Stimulated activated CD4-positive, alpha-beta T cell treated with anti-CD3 and anti-CD28 coated beads, TNF-alpha, amount 100 ng/mL, for 1 hour (primary cell): ENCODE measurements at places on chromosomes 16 and 17.

DNA sequence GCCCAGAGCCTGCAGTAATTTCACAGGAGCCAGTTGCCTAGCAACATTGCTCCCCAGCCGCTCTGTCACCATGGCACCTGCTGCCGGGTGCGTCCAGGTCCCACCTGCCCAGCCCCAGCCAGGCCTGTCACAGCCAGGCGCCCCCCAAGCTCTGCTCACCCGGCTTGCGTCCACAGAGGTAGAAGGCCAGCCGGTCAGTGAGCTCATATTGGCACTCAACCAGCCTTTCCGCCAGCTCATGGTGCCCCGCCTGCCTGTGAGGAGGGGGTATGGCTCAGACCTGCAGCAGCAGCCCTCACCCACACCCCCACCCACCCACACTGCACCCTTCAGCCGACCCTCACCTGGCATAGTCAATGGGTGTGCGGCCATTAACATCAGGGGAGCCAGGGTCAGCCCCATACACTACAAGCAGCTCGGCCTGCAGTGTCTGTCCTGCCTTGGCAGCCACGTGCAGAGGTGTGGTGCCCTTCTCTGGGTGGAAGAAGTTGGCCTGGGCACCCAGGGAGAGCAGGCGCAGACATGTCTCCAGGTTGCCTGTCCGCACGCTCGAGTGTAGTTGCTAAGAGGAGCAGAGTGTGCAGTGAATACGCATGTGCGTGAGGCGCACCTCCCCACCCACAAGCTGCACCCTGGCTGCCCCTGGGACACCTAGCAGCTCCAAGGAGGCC lies 7.7 kb downstream of the GIT1 start:
- no peak for DNase-seq

GRCh38 chr16:88483392-88483641 lies 30.2 kb downstream of the ZFPM1 start:
- DNase-seq = no peak

GRCh38 chr17:75418531-75418930 lies 13.1 kb upstream of the GRB2 start:
- no peak for DNase-seq

DNA sequence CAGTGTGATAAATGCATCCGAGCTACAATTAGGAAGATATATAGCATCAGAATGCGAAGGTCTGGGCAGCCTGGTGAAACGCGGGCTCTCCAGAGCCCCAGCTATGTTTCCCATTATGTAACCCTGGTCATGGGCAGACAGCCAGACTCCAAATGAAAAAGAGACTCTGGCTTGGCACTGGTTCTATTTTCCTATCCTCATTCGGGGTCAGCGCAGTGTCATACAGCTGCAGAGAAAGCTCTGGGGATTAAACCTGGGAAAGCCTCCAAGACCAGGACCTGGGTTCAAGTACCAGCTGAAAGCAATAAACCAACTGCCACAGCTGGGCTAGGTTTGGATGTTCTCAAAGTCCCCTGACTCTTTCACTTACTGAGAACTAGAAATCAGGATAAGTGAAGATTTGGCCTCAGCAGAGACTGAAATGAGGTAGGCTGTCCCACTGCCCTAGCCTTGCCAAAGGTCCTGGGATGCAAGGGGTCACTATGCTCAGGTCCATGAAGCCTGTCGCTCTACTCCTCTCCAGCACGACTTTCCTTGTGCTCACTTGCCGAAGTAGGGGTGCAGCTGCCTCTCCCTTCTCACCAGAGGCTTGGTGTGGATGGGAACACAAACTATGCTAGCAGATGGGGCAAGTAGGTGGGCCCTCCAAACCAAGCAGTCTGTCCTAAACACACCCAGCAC lies 123.8 kb downstream of the SMG6 start:
- DNase-seq = no peak

- DNase-seq = peak; percentile 7
These were observed 20.9 kb upstream of the CLEC18A start for GRCh38 chr16:69930117-69930776.

GRCh38 chr16:23527961-23528643 lies 17.8 kb upstream of the GGA2 start:
- no peak for DNase-seq

- DNase-seq = no peak
These were observed 107.3 kb upstream of the MAF start for GRCh38 chr16:79707876-79708275.

GRCh38 chr16:62816971-62817519 lies 780.8 kb upstream of the CDH8 start:
- DNase-seq = no peak

DNA sequence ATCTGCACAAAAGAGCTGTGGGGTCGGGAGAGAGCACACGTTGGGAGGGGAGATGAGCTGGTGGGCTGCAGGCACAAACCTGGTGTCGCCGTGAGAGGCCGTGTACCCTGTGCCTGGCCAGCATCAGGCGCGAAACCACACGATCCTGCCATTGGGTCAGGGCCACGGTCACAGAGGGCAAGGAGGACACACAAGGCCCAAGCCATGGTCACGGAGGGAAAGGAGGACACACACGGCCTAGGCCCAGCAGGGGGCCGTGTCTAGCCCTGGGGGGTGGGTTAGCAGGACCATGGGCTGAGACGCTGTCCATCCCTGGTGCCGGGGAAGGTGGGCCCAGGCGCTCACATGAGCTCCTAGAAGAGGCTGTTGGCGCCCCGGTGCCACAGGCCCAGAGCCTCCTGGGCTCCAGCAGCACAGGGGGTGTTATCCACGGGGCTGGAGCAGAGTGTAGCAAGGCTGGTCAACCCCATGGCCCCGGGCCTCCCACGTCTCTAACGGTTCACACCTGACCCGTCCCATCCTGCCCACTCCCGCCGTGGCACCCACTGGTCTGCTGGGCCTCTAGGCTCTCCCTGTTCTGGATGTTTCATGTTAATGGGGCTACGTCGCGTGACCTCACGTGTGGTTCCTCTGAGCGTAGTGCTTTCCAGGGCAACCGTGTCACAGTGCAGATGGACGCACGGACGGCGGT lies 7.5 kb upstream of the CCDC154 start:
- no peak for DNase-seq

GRCh38 chr16:28110074-28110473 lies 46.6 kb upstream of the GSG1L start:
- no peak for DNase-seq

DNA sequence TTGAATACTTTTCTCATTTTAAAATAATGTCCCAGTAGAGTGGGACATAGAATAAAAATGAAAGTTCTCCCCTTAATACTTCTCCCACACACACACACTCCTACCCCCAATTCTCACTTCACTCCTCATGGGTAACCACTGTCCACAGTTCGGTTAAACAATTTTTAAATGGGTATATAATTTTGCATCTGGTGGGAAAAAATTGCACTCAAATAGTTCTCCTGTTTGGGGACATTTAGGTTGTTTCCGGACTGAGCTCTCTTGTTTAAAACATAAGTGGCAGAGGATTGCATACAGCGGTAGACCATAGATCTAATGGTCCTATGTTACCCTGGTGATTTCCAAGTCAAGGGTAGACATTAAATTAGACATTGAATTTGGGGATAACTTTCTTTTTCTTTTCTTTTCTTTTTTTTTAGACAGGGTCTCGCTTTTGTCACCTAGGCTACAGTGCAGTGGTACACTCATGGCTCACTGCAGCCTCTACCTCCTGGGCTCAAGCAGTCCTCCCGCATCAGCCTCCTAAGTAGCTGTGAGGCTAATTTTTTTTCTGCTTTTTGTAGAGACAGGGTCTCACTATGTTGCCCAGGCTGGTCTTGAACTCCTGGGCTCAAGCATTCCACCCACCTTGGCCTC lies 138.3 kb downstream of the SOCS1 start:
- no peak for DNase-seq

DNA sequence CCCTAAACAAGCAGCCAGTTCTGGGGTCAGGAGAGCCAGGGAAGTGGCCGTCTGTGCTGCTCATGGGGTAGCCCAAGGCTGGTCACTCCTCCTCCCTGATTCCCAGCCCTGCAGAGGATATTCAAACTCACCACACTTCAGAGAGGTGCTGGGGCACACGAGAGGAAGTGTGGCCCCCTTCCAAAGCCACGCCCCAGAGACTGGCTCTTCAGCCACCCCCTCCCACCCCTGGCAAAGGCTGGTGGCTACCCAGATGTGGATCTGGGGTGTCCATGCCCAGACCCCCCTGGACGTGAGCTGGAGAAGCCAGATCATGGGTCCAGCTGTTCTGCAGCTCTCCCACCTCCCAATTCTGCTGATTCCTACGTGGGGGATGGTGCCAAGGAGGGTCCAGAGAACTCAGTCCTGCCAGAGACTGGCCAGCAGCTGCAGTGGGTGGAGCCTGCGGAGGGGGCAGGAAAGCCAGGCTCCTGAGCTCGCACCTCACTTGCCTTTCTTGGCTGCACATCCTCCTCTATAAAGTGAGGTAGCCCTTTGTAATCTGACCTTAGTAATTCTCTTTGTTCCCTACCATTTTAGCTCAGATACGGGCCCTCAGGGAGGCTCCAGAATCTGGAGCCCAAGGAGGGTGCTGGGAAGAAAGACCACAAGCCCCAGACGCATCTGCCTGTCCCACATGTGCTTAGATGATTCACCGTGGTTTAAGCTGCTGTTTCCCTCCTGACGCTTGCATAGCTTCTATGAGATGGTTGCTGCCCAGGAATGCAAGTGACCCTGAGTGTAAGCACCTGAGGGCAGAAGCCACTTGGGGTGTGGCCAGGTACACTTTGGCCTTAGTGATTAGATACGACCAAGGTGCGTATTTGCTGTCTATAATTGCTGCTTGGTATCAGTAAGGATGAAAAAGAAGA lies 15.3 kb downstream of the SDK2 start:
- DNase-seq = no peak

GRCh38 chr16:66261826-66262225 lies 104.7 kb upstream of the CDH5 start:
- no peak for DNase-seq

DNA sequence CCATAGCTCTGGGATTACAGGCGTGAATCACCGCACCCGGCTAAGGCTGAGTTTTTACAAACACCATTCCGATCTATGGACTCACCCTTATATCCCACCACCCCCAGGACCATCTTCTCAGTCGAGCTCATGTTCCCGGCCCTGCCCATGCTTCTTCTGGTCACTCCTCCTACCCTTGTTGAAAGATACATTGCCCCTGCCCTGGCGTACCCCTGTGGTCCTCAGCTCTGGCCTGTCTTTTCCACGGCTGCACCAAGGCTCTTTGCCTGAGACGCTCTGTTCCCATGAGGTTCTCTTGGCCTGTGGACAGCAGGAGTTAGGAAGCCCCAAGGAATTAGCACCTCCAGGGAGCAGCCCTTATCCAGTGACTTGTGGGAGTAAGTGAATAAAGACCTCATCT lies 379.4 kb upstream of the TNRC6C start:
- DNase-seq = no peak

GRCh38 chr17:79485419-79485985 lies 125.3 kb downstream of the RBFOX3 start:
- DNase-seq = no peak

- DNase-seq = no peak
These were observed 192.0 kb downstream of the NTN1 start for GRCh38 chr17:9213303-9213640.

DNA sequence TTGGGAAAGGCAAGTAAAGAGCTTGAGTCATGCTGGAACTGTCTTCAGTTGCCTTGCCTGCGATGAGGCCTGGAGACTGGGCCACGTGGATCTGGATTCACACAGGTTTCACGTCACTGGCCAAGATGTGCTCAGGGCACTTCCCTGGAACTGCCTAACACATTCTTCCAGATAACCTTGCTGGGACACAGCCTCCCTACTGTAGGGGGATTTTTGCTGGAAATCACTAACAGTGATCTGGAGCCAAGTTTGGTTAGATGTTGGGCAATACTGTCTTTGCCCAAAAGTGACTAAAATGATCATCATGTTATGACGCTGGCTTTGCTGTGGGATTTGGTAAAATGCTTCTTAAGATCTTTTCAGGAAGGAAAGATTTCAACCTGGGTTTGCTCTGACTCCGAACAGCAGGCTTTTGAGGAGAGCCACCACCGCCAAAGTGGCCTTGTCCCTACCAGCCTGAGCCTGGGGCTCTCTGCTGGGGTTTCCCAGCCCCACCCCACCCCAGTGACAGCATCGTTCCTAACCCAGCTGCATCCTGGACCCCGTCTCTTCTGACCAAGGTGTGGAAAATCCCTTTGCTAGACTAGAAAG lies 14.7 kb downstream of the C1QTNF1 start:
- no peak for DNase-seq

GRCh38 chr17:5511401-5512225 lies 25.2 kb downstream of the MIS12 start:
- no peak for DNase-seq

GRCh38 chr16:87722590-87723225 lies 43.1 kb downstream of the KLHDC4 start:
- no peak for DNase-seq

GRCh38 chr16:28139530-28139929 lies 72.2 kb downstream of the XPO6 start:
- no peak for DNase-seq

GRCh38 chr16:89094252-89094879 lies 714 bp downstream of the ACSF3 start:
- peak; percentile 16 for DNase-seq

DNA sequence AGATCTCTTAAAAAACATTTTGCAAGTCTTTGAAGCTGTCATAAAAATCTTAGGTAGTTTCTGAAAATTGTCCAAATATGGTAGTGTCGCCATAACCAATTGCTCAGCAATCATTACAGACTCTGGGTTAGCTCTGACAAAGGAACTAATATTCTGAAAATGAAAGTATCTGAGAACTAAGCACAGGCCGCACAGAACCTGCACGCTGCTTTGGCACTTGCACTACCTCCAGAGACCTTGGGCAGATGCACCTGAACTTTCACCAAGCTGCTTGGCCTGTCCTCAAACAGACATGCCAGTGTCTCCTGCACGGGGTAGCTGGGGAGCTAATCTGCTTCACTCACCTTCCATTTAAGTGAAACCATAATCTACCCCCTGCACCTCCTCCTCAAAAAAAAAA lies 317.0 kb downstream of the MAF start:
- DNase-seq = no peak

GRCh38 chr16:89523680-89524344 lies 15.6 kb downstream of the SPG7 start:
- no peak for DNase-seq

GRCh38 chr17:3995067-3995466 lies 30.8 kb upstream of the ATP2A3 start:
- no peak for DNase-seq

DNA sequence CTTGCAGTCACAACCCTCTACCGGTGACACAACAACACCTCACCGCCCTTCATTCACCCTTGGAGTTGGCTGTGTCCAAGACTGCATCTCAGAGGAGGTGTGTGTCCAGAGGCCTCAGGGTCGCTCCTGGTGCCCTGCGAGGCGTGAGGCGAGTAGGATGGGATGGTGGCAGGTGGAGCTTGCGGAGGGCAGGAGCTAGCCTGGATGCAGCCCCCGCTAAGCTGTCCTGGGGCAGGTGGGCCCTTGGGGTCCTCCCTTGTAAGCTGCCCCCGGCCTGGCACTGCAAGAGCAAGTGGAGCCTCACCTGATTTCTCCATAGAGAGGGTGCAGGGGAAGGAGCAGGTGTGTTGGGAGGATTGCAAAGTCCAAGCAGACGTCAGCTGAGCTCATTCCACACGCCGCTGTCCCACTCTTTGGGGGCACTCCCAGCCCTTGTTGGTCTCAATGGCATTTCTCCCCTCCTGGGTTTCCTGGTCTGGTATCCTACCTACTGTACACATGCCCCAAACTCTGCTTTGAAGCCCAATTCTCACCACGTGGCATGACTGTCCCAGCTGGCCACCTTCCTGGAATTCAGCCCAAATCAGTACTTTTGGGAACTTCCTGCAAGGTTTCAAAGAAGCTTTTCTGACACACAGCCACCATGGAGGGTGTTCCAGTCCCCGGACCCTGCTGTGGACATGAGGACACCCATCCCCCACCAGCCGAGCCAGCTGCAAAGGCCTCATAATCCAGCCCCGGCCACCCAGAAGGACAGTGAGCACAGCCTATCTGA lies 18.1 kb upstream of the ICAM2 start:
- no peak for DNase-seq
